ENCODE measurements at places on chromosomes 11 and 22.

GRCh38 chr22:40443732-40444131 is 73.3 kb downstream of the SGSM3 start:
- no peak for DNase-seq

DNA sequence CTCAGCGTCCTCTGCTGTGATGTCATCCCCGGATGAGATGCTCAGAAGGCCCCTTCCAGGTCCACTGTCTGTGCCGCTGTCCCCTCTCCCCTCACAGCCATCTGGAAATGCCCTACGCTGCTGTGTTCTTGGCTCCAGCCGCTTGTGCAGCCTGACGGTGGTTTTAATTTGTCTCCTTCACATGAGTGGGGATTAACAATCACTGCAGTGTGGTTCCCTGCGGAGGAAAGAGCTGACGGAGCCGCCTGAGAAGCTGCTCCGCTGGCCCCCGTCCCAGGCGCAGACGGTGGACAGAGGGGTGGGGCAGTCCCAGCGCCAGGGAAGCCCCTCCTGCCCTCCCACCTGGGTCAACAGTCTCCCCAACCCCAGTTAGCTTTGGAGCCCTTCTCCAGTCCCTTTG is 67.5 kb upstream of the PHF21B start:
- DNase-seq, result no peak

DNA sequence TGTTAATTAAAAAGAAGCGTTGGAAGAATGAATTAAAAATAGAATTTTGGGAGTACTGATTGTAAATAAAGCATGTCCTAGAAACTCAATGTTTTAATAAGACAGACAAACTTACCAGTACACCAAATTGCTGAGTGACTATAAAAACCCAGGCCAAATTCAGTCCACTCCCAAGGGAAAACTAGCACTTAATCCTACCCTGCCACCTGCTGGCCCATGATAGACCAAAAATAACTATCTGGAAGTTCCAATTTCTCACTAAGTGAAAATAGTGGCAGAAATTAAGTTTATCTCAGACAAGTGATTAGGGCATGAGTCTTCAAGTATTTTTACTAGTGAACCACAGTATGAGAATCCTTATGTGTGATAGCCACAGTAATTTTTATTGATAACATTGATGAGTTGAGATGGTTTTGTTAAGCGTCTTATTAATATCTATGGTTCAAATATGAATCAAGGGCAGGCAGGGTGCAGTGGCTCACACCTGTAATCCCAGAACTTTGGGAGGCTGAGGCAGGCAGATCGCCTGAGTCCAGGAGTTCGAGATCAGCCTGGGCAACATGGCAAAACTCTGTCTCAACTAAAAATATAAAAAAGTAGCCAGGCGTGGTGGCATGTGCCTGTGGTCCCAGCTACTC is 9.8 kb upstream of the DDX10 start:
- no peak for DNase-seq

GRCh38 chr11:30567120-30567519 is 19.0 kb downstream of the MPPED2 start:
- no peak for DNase-seq

GRCh38 chr11:96119211-96119610 is 195.3 kb upstream of the MTMR2 start:
- DNase-seq, result no peak

Measured in NCI-H774 (cell line).